NCI-H2081 (cell line): ENCODE measurements at places on chromosomes 2 and 18.

- DNase-seq, result no peak
Measured at GRCh38 chr2:96369186-96369585, 33.6 kb downstream of the NCAPH start.

GRCh38 chr2:2107141-2107540 is 223.9 kb downstream of the MYT1L start:
- no peak for DNase-seq

- DNase-seq, result no peak
Measured at GRCh38 chr2:234732404-234733092, 219.3 kb upstream of the SH3BP4 start.

GRCh38 chr2:26363323-26363722 is 16.7 kb upstream of the ADGRF3 start:
- no peak for DNase-seq

DNA sequence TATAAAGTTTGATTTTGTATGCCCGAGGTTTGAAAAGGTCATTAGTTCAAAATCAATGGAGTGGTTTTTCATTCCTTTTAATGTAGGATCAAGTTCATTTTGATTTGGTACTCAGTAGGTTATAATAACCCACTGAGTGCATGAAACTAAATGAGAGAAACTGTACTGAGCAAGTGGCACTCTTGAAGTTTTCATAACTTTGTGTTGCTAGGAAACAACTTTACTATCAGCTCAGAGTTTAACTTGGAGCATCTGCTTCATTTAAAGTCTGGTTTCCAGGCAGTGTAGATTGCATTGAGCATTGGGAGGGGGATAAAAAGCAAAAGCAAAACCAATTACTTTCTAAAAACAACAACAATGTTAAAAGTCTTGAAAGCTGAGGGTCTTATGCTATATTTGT is 1361.6 kb upstream of the CHAC2 start:
- no peak for DNase-seq

- DNase-seq, result no peak
Measured at GRCh38 chr2:12683457-12684100, 33.2 kb upstream of the TRIB2 start.

- DNase-seq, result no peak
Measured at GRCh38 chr2:126802316-126802715, 96.4 kb upstream of the TEX51 start.

GRCh38 chr2:99960291-99960690 is 182.1 kb downstream of the AFF3 start:
- DNase-seq, result no peak

DNA sequence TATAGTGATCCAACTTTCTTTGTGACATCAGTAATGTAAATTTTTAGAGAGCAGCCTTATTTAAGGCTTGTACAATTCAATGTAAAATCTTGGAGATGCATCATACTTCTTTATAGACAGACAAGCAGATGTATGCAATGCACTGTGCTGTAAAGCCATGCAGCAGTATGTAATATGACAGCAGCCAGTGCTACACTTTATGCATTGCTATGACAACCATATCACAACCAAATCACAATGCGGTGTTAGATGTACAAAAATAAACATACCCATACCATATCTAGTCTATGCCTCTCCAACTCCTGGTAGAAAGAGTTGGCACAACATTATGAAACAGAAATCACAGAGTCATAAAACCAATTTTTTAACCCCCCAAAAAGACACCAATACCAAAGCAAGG is 110.3 kb upstream of the WDSUB1 start:
- DNase-seq, result peak; percentile 54

DNA sequence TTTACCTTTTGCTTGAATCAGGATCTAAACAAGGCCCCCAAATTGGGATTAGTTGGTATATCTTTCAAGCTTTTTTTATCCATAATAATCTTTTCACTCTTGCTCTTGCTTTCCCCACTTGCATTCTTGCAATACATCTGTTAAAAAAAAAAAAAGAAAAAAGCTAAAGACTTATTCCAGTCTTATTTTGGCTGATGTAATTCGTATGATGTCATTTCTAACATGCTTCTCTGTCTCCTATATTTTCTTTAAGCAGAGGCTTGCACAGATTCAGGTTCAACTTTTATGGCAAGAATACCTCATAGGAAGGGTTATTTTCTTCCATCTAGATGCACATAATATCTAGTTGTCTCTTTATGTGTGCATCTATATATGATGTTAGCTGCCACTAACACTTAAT is 9.8 kb upstream of the GCFC2 start:
- no peak for DNase-seq

GRCh38 chr18:56382541-56382940 is 255.9 kb downstream of the TXNL1 start:
- no peak for DNase-seq

DNA sequence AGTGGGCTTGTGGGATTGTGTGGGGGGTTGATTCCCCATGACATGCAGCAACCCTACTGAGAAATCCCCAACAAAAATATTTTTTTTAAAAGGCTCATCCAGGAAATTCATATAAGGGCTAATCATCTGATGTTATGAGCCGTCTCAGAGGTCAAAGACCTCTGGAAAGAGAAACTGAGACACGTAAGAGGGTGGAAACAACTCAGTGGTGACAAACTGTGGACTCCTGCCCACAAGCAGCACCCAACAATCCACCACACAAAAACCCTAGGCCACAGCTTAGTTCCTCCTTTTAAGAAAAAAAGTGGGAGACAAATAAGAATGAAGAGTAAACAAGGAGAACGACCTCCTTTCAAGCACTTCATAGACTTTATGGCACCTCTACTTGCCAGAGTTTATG is 1096.1 kb upstream of the NRXN1 start:
- no peak for DNase-seq

GRCh38 chr2:135893374-135893794 is 17.1 kb upstream of the MCM6 start:
- DNase-seq, result no peak

- DNase-seq, result no peak
Measured at GRCh38 chr2:46874236-46874929, 41.2 kb downstream of the MCFD2 start.

GRCh38 chr2:228401065-228401912 is 219.8 kb upstream of the SPHKAP start:
- peak; percentile 20 for DNase-seq

DNA sequence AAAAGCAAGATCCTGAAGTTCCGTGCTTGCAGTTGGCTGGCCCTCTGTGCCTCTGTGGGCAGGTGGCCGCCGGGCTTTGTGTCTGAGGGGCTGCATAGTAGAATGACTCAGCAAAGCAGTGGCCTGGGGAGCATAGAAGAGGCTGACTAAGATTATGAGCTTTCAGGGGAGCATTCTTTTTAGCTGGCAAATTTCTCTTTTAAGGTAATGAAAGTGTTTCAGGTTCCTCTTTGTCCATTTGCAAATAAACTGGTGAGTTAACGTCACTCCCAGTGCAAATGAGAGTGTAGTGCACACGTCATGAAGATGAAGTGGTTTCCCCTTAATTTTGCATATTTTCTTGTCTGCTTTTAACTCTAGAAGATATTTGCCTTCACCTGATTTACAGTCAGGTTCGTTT is 98.6 kb downstream of the BCL2L11 start:
- no peak for DNase-seq

DNA sequence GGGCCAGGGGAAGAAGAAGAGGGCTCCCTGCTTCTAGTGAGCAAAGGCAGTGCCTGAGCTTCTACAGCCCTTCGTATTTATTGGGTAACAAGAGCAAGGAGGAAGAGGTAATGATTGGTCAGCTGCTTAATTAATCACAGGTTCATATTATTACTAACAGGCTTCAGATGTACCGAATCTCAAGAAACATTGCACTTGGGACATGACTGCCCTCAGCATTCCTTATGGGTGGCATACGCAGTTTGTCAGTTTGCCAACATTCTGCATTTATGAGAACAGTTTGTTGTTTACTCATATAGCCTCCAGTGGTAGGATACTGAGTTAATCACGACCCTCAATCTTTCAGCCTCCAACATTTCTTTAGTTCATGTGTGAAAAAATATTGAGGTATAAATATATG is 84.5 kb downstream of the HIBCH start:
- DNase-seq, result no peak

- no peak for DNase-seq
Measured at GRCh38 chr2:36539631-36540030, 58.3 kb downstream of the FEZ2 start.

GRCh38 chr18:59563176-59563785 is 133.9 kb downstream of the CCBE1 start:
- no peak for DNase-seq

GRCh38 chr2:207505728-207506127 is 24.0 kb upstream of the CREB1 start:
- DNase-seq, result no peak

- no peak for DNase-seq
Measured at GRCh38 chr2:46337208-46337994, 40.2 kb downstream of the EPAS1 start.

DNA sequence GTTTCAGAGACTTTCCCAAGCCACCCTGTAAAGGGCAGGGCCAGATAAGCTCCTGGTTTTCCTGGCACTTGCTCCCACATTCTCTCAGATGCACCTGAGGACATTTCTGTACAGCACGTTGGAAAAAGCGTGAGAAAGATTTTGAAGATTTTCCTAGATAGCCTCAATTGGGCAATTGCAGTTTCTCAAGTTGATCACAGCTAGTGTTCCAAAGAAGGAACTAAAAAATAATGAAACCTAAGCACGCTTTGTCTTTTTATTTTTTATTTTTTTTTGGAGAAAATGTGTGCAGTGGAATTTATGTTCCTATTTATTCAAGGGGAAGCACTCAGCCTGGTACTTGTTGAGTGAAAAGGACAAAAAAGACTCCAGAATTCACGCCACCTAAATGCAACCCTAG is 429.1 kb downstream of the RNF144A start:
- DNase-seq, result no peak

DNA sequence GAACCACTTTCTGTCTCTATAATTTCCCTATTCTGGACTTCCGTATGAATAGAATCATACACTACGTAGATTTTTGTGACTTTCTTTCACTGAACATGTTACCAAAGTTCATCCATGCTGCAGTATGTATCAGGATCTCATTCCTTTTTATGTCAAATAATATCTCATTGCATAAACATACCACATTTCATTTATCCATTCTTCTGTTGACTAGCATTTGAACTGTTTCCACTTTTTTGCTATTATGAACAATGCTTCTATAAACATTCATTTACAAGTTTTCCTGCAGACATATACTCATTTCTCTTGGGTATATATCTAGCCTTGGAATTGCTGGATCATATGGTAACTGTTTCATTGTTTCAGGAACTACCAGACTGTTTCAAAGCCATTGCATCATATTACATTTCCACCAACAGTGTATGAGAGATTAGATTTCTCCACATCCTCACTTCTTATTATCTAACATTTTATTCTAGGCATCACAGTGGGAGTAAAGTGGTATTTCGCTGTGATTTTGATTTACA is 186.2 kb downstream of the DYM start:
- DNase-seq, result no peak

DNA sequence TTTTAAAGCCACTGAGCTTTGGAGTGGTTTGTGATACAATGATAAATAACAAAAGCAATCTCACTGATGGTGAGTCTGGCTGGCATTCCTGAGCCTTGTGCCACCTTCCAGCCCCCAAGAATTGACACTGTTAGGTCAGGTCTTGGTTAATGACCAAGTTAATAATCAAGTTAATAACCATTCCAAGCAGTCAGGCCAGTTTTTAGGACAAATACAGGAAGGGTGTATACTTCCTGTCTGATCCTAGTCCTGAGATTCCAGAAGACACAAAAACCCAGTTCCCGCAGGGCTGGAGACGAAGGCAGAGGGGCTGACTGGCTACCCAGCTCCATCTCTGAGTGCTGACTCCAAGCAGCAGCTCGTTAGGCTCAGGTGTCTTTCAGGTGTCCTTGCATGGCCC is 74.6 kb upstream of the LAPTM4A start:
- no peak for DNase-seq

- no peak for DNase-seq
Measured at GRCh38 chr2:186977433-186978045, 128.6 kb upstream of the ZSWIM2 start.

GRCh38 chr2:223920109-223920508 is 25.0 kb downstream of the WDFY1 start:
- no peak for DNase-seq

DNA sequence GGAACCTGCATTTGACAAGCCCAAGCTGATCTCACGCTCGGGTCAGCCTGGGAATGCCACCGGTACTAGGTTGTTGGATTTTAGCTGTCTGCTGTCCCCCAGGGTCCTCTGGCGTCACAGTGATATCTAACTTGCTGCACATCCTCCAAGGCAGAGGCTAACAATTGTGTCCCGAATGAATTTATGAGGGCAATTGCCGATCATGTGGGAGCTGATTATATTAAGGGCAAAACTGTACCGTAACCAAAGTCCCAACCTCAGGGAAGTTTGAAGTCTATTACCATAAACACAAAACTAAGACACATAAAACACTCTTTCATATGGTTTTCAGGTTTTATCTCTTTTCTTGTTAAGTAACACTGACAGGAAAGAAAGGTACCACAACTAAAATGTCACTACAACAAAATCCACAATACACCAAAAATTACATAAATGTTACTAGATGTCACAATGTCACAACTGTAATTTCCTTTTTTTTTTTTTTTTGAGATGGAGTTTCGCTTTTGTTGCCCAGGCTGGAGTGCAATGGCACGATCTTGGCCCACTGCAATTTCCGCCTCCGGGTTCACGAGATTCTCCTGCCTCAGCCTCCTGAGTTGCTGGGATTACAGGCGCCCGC is 6.7 kb downstream of the UXS1 start:
- DNase-seq, result no peak

- peak; percentile 53 for DNase-seq
Measured at GRCh38 chr2:179538406-179539123, 273.9 kb upstream of the SESTD1 start.

DNA sequence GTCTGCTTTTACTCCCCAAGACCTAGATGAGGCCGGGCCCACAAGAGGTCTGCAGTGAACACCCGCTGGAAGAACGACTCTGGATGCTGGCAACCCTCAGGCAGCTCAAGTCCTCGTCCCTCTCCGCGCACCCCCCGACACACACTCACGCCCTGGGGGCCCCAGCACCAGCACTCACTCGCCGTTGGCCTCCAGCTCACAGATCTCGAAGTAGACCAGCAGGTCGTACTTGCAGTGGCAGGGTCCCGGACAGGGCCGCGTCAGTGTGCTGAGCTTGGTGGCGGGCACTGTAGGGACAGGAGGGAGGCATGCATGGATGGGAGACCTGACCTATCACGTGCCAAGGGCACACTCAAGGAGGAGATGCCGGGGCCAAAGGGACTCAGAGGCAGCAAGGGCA is 49.4 kb downstream of the AQP12A start:
- DNase-seq, result no peak

- no peak for DNase-seq
Measured at GRCh38 chr2:155975734-155976133, 356.8 kb downstream of the NR4A2 start.

DNA sequence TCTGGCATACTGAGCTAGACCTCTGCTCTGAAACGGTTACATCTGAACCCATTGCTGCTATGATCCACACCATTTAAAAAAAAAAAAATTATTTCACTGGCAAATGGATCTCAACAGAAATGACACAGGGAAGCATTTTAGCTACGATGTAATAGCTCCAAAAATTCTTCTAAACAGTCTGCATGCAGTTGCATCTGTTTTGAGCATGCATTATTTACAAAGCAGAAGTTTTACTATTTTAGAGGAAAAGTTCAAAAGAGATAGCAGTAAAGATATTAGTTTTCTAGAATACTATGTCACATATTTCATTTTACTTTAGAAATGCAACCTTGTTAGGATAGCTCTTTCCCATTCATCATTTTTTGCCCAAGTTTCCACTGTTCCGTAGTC is 265.7 kb downstream of the MEIS1 start:
- no peak for DNase-seq
